Ascending aorta (tissue), 2 donors: ENCODE measurements at places on chromosomes 5 and 9. TPM values are rescaled to one million over a fixed set of nuclear protein-coding genes. Genes with fewer than 3 reads are reported as not detected.

Gene TMC1
- total RNA-seq = not detected

Gene PCDHGB5
- 19.6 TPM for total RNA-seq

Gene PRRT1B
- total RNA-seq = not detected

Gene RANBP17
- 0.96 TPM for total RNA-seq

GRCh38 chr9:90727488-90727887, 74.1 kb upstream of the SYK start:
- no peak for DNase-seq

- DNase-seq = no peak
These were observed 3.6 kb downstream of the PCDHAC2 start for GRCh38 chr5:140969880-140970279.

GRCh38 chr5:446883-447263, 3.9 kb downstream of the EXOC3 start:
- DNase-seq = peak; percentile 54

Gene NOXA1
- total RNA-seq = 6.9 TPM

GRCh38 chr9:19785230-19785629, 3.6 kb downstream of the SLC24A2 start:
- no peak for DNase-seq

GRCh38 chr9:33233626-33234342, 6.2 kb upstream of the SPINK4 start:
- DNase-seq = no peak

GRCh38 chr5:111655169-111655924, 101.6 kb downstream of the NREP start:
- DNase-seq = peak; percentile 69

GRCh38 chr9:83218411-83219090, 155.6 kb upstream of the RASEF start:
- no peak for DNase-seq

- DNase-seq = peak; percentile 37
These were observed 230.3 kb downstream of the AUH start for GRCh38 chr9:91131433-91131839.

GRCh38 chr9:91647371-91647770, 223.7 kb upstream of the NFIL3 start:
- no peak for DNase-seq

Gene ADAMTSL2
- total RNA-seq = 3.4 TPM

DNA sequence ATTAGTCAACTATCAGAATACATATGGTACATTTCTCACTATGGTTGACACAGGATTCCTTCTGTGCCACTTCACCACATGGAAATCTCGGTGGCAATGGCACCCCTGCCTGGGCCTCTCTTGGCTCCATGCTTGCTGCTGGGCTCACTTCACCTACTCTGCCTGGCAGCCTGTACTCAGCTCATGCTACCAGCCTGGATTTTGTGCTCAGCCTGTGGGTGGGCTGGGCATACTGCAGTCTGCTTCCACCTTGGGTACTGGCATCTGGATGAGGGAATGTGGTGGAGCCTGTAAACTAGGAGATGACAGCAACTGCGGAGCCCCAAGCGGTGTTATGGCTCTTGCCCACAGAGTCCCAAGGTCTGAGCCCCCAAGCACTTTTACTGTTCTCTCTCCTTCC, 604.1 kb downstream of the MTRR start:
- no peak for DNase-seq

Gene SPINK4
- not detected for total RNA-seq

Gene ANKRA2
- total RNA-seq = 6.9 TPM

DNA sequence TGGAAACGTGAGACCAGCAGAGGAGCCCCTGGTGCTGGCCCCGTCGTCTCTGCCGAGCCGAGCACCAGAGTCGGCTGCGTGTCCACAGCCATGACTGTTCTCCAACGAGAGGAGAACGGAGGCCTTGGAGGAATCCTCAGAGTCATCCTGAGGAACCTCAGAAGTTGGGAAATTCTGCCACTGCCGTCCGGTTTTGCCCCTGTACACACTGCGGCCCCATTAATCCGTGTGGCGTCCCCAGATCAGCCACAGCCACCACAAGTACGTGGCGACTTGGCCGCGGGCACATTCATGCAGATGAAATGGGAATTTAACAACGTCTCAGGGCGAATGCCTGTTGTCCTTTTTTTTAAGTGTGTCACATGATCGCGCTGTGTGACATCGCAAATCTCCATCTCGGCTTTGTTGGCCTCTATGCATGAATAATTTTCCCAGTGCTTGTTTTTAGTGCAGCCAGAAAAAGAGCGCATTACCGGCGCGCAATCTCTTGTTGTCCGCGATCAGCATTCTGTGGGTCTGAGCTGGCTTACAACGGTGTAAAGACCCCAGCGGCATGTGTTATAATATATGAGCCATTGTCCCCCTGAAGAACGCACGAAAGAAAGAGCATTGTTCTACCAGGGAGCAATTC, 323.0 kb upstream of the IRX4 start:
- DNase-seq = no peak

DNA sequence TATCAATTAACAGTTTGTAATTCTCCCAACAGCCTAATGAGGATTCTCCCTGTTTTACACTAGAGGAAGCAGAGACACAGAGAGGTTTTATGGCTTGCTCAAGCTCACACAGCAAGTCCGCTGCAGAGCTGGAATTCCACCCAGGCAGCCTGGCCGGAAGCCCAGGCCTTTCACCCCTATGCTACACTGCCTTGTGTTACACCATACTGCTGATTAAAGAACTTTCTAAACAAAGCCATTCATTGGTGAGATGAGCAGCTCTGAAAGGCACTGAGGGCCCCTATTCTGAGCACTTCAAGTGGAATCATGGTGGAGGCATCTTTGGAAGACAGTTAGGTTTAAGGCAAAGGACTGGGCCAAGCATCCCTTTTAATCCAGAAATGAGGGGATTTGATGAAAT, 14.7 kb upstream of the LARP1 start:
- no peak for DNase-seq

GRCh38 chr5:176541338-176542134, 4.3 kb upstream of the RNF44 start:
- no peak for DNase-seq

- no peak for DNase-seq
These were observed 110.1 kb upstream of the LRRTM2 start for GRCh38 chr5:138985256-138985655.

- no peak for DNase-seq
These were observed 31.5 kb upstream of the ZFAND5 start for GRCh38 chr9:72396247-72397091.

Gene QRFP
- total RNA-seq = not detected

DNA sequence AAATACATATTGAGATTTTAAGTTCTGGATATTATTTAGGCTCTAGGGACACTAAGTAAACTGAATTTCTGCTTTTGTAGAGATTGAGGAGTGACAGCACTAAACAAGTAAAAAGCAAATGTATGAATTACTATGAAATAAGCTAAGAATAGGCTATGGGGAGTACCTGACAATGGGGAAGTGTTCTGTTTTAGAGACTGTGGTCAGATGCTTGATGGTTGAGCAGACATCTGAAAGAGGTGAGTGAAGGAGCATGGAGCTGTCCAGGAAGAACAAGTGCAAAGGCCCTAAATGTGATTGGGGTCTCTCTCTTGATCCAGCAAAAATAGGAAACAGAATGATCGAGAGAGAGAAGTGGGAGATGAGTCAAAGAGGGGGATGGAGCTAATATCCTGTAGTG, 111.7 kb downstream of the JAKMIP2 start:
- no peak for DNase-seq

- DNase-seq = no peak
These were observed 459.0 kb upstream of the KLF4 start for GRCh38 chr9:107948601-107949000.

DNA sequence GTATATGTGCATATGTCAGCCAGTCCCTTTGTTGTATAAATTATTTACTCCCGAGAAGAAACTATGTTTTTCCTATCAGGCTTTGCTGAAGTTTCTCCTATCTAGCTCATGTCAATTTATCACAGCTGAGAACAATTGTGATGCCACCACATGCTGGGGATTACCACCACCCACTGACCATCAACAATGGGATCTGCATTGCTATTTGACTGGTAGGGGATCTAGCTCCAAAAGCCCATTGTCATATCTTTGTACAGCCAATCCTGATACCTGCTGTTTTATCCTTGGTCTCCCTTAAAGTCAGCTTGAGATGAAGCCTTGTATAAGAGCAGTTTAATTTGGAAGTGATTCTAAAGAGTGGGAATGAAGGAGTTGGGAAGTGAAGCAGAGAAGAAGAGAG, 53.9 kb upstream of the KCNN2 start:
- no peak for DNase-seq

DNA sequence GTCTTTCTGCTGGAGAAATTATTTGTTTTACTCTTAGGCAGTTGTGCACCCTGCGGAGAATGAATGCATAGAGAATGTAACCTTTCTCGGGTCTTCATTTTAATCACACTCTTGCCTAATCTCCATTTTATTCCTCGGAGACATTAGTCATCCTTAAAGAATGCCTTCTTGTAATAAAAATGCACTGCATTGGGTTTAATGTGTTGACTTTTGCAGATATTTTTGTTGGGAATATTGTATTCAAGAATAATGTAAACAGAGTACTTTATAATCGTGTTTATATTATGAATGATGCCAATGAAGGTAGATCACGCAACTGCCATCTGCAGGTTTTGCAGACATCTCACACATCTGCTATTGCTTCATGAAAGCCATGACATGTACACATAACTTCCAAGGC, 1093.9 kb upstream of the CDH6 start:
- no peak for DNase-seq

DNA sequence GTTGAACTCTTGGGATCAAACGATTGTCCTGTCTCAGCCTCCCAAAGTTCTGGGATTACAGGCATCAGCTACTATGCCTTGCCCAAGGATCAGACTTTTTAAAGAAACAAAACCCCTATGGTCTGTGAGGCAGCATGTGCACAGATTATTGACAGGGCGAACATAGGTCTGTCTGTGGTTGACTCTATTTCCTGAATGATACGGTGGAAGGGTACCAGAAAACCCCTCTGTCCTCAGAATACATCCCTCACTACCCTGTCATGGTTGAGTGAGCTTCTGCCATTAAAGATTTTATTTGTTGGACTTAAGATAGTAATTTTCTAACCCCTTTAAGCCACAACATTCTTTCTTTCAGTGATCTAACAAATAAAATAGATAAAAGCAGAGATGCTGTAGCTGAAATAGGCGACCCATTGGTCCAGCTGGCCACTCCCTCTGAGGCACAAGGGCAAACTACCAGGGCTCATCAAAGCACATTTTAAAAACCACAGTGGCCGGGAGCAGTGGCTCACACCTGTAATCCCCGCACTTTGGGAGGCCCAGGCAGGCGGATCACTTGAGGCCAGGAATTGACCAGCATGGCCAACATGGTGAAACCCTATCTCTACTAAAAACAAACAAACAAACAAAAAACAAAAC, 84.9 kb upstream of the ANKRD55 start:
- DNase-seq = no peak

DNA sequence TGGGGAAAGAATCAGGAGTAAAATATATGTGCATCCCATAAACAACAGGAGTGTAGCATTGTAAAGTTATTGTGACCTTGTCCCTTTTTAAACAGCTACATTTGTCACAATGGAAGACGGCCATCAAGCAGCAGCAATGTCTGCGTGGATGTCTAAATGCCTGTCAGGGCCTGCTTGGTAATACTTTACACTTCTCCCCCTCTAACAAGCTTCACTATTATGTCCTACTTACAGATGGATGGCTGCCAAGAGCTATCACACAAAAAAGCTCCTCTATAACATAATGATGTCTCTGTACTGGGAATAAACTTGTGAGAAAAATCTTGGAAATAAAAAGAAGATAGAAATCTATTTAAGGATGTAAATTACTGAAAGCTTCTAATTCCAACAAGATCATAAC, 213.0 kb downstream of the FBXL17 start:
- no peak for DNase-seq

DNA sequence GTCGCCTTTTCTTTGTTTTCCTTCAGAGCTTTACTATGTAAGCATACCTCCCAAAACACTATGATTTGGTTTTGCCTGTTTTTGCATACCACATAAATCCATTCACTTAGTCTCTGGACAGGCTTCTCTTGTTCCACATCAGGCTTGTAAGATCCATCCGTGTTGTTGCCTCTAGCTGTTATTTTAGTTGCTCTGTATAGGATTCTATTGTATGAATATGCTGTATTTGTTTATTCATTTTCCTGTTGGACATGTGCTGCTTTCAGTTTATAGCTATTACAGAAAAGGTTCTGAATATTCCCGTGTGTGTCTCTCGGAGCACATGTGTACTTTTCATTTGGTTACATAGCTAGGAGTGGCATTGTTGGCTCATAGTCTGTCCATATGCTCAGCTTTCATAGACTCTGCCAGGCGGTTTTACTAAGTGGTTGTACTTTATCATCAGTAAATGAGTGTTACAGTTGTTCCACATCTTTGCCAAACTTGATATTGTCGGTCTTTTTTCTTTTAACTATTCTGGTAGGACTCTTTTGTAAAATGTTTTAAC, 41.8 kb downstream of the NUP214 start:
- DNase-seq = no peak
